Fibroblast of the conjunctiva (primary cell): ENCODE measurements at places on chromosomes 1 and 21.

- no peak for DNase-seq
Measured at GRCh38 chr1:27292106-27292505, 29.9 kb upstream of the TMEM222 start.

DNA sequence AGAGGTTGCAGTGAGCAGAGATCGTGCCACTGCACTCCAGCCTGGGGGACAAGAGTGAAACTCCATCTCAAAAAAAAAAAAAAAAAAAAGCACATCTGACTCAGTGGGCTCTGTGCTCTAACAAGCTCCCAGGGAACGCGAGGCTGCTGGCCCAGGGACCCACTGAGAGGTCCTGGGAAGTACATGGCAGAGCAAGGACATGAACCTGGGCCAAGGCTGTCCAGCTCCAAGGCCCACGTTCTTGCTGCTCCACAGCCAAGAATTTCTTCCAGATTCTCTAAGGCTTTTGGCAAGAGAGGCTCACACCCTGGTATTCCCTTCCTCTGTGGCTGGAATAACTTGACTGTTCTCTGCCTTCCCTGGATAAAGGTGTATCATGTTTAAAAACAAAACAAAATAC, 15.4 kb upstream of the AGTRAP start:
- no peak for DNase-seq

DNA sequence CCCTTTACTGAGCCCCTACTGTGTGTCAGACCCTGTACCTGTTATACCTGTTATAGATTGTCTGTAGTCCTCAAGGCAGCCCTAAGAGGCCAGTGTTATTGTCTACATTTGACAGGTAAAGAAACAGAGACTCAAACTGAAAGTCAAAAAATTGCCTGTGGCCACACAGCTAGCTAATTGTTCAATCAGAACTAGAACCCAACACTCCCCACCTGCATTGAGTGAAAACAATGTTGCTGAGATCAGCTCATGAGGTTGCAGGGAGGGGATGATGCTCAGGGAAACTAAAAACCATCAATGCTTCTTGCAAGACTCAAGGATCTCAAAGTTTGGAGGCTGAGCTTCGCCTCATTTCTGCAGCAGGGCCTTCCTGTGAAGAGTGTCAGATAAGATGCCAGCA, 109.5 kb upstream of the LMO4 start:
- no peak for DNase-seq

- no peak for DNase-seq
Measured at GRCh38 chr1:156663178-156663577, 14.0 kb downstream of the NES start.

DNA sequence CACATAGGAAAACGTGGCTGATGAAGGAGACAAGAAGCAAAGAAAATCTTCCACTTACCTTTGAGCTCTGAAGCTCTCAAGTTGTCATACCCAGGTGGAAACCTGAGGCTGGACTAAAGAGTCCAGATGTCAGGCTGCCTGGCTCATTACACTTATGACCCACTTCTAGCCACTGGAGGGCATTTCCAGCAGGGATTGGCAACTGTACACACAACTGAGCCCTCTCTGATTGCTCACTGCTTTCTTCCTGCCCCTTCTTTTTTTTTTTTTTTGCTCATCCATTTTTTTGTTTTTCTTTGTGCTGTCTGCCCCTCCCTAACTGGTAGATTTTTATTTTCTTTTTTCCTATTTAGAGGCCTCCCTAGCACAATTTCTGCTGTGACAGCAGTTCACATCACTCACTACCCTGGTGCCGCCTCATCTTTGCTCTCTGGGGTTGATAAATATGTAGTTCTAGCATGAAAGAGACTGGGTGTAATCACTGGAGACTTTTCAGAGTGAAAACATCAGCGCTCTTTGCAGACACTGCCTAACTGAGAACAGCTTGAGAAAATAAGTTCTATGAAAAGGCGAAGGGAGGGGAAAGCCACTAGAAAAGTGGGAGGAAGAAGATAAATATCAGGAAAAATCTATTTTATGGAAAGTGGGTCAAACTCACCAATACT, 334.5 kb downstream of the NUF2 start:
- DNase-seq, result no peak

- DNase-seq, result peak; percentile 99
Measured at GRCh38 chr1:30823969-30824735, 66.6 kb upstream of the LAPTM5 start.

- no peak for DNase-seq
Measured at GRCh38 chr1:163372576-163372975, 50.8 kb downstream of the NUF2 start.

DNA sequence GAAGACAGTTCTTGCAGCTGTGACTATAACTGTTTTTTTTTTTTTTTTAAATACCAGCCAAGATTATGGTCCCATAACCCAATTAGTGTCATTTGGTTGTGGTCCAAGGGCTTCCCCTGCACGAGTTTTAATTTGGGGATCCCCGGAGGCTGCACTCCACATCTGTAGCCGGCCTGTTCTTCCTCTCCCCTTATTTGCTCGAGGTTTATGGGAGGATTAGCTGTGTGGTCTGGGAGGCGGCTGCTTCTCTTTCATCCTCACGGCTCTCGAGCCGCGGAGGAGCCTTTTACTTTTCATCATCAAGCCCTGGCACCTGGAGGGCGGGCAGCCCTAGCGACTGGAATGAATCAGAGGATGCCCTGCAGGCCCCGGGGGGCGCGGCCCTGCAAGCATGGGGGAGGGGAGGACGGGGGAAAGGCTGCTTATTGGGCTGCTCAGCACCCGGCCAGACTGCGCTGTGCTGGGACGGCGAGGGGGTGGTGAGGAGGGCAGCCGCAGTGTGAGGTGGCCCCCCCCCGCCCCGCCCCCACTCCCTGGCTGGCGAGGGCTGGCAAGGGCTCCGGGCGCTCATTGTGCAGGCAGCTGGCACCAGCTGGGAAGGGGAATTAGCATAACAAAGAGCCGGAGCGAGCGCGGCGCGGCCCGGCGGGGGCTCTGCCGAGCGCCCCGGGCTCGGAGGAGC, 18.5 kb downstream of the SERTAD4 start:
- DNase-seq, result no peak

DNA sequence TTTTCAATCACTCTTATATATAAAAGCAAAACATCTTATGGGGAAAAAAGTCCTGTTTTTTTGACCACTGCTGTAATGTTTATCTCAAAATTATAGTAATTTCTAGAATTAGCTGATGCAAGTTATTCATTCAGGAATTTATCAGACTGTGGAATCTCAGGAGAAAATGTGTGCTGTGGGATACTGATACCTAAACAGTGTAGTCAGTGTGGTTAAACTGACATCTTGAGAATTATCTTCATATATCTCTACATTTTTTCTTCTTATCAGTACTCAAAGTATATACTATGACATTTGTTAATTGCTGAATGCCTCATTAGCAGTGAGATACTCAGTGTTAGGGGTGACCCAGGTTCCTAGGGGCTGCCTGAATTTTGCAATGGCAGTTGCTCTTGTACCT, 839.3 kb downstream of the KCNT2 start:
- no peak for DNase-seq

DNA sequence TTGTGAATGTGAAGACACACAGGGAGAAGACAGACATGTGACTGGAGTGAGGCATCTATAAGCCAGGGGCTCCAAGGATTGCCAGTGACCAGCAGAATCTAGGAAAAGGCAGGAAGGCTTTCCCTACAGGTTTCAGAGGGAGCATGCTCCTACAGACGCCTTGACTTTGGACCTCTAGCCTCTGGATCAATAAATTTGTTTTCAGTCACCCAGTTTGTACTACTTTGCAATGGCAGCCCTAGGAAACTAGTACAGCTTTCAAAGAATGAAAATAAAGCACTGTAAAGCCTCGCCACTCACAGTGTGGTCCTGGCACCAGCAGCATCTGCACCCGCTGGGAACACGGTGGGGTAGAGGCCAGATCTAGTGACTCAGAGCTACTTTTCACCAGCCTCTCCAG, 510.0 kb downstream of the LTN1 start:
- DNase-seq, result no peak

DNA sequence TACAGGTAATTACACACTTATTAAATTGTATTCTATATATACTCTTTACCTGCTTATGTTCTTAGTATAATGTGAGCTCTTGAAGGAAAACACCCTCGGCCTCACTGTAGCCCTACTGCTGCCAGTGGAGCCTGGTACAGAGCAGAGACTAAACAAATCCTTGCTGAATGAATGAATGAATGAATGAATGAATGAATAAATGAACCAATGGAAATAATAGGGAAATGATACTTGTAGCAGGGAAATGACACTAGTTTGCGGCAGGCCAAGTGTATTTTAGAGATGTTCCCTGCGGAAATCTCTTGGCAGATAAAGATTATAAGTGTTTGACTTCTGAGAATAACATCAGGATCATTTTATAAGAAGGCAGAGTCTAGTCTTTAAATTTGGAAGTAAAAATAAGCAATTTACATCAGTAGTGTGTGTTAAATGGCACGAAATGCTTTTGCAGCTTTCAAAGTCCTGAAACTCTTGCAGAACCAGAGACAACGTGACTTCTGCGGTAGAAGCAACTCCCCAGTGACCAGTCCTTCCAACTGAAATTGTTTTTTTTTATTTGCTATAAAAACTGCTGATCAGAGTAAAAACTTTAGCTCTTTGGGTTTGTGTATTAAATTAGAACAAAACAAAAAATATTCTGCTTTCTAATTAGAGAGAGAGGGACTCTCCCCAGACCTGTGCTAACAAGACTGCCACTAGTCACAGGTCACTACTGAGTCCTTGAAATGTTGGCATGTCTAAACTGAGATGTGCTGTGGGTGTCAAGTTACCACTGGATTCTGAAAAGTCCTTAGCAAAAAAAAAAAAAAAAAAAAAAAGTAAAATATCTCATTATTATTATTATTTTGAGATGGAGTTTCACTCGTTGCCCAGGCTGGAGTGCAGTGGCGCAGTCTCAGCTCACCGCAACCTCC, 199.3 kb upstream of the MAP1LC3C start:
- no peak for DNase-seq

DNA sequence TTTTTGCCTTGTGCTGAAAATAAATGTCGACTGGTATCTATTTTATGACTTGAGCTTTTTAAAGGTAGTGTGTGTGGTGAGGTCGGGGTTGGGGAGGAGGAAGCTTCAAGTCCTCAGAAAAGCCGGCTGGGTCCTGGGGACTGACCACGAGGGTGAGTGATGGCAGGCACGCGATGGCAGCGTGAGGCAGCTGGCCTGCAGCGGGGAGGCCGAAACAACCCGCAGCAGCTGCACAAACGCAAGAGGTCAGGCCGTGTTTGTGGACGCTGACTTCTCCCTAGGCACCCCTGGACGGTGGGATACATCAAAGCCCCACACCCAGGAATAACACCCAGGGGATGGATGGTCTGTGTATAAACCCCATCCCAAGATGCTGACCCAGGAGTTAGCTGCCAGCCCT, 51.4 kb downstream of the ZBTB18 start:
- DNase-seq, result no peak

- no peak for DNase-seq
Measured at GRCh38 chr1:225597926-225598575, 54.9 kb downstream of the ENAH start.

GRCh38 chr1:39895731-39896480, 5.8 kb downstream of the MYCL start:
- no peak for DNase-seq

DNA sequence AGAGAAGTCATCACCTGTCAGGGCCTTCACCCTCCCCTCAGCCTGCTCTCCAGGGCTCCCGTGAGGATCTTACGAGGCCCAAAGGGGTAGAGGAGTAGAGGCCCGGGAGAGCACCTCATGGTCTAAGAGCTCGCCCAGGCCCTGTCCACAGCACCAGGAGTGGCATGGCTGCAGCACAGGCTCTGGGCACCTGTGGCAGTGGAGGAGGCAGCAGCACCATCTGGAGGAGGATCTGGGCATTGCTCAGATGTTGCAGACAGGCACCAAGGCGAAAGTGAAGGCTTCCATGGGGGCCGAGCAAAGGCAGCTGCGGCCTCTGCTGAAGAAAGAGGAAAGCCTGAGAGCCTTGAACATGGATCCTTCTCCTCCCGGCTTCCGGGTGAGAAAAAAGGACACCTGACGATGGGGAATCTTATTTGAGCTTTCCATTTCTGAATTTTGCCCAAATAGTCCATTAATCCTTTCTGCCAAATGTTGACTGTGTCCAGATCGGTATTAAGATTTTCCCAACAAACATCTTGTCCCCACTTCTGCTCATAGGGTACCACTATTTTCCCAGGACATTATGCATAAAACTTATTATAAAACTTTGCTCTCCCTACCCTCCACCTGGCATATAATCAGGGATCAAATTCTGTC, 604.7 kb downstream of the PTPRC start:
- peak; percentile 8 for DNase-seq

GRCh38 chr1:58391056-58391455, 155.5 kb downstream of the OMA1 start:
- DNase-seq, result no peak

DNA sequence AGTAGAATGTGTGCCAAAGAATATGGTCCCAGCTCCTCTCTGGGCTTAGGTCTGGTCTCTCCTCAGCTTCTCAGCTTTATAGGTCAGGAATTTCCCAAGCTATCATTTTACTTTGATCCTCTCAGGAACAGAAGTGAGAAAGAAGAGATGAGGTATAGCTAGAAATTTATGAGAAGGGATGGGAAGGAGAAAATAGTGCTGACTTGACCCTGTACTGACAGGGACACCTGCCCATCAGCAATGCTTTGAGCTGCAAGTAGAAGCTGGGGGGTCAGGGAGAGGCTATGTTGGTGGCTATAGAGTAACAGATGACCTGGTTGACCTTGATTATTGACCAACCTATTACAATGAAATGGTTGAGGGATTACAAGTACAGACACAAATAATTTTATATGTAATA, 75.0 kb downstream of the XCL2 start:
- no peak for DNase-seq

GRCh38 chr1:59915516-59915915, 11.1 kb downstream of the CYP2J2 start:
- no peak for DNase-seq

- no peak for DNase-seq
Measured at GRCh38 chr1:75520862-75521475, 89.9 kb downstream of the SLC44A5 start.

- no peak for DNase-seq
Measured at GRCh38 chr1:89310505-89310904, 37.8 kb upstream of the GBP5 start.

DNA sequence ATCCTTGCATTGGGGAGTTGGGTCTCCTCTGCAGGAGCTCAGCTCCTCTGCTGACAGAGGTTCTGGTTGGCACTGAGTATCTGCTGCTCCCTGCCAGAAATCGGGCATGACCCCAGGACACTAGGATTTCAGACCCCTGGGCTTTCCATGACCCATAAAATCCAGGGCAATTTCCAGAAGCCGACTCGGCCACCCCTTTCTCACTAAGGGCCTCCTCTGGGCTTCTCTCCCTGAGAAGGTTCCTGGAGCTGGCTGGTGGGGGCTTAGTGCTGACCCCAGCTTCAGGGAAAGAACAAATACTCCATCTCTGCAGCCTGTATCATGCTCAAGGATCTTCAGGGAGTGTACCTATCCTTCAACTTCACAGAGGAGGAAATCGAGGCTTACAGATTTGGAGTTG, 603.4 kb downstream of the PTPRU start:
- DNase-seq, result no peak

- DNase-seq, result no peak
Measured at GRCh38 chr21:37475186-37475868, 108.8 kb downstream of the DYRK1A start.

- no peak for DNase-seq
Measured at GRCh38 chr1:225514671-225515081, 86.8 kb upstream of the LBR start.

- peak; percentile 21 for DNase-seq
Measured at GRCh38 chr1:180271272-180272255, 41.5 kb downstream of the LHX4 start.

- DNase-seq, result peak; percentile 70
Measured at GRCh38 chr1:85692730-85693314, 15.4 kb downstream of the ZNHIT6 start.

GRCh38 chr1:245154429-245155271, at the start of gene KIF26B:
Gene KIF26B (plus strand): TSS chr1:245154985. CDS start chr1:245155425, 440 bp downstream.
- no peak for DNase-seq

- no peak for DNase-seq
Measured at GRCh38 chr21:40300300-40300699, 433.1 kb downstream of the PCP4 start.
